WERI-Rb-1 (cell line): ENCODE measurements at places on chromosomes 2 and 18.

- DNase-seq: no peak
These were observed 47.9 kb downstream of the FRZB start for GRCh38 chr2:182818501-182818900.

DNA sequence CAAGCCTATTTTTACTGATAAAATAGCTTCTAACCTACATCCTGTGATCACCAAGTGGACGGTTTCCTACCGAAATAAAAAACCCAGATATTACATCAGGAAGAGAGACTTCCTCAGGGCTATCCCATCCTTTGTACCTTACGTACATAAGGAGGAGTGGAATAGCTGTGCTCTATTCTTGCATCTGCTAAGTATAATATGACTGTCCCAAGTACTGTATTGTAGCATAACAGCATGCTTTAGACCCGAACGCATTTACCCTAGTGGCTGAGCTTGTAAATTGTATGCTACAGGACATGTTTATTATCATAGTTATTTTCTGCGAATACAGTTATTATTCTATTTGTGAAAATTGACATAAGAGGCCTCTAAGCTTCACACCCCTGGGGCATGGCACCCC, 302.4 kb downstream of the CLIP4 start:
- no peak for DNase-seq

DNA sequence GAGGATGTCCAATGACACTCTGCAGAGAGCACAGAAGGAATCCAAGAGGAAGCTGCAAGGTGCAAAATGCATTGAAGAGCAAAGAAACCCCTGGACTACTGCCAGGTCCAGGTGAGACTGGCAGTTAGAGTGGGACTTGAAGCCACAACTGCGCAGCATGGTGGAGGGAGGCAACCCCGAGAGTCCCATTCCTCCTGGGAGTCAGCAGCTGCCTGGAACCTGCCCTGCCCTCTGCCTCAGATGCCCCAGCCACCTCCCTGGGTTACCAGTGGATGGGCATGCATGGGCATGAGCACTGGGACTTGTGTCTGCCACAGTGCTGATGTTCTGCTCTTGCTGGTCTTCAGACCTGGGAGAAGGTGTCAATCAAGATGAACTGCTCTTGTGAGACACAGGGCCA, 43.2 kb downstream of the ANKMY1 start:
- DNase-seq: no peak

DNA sequence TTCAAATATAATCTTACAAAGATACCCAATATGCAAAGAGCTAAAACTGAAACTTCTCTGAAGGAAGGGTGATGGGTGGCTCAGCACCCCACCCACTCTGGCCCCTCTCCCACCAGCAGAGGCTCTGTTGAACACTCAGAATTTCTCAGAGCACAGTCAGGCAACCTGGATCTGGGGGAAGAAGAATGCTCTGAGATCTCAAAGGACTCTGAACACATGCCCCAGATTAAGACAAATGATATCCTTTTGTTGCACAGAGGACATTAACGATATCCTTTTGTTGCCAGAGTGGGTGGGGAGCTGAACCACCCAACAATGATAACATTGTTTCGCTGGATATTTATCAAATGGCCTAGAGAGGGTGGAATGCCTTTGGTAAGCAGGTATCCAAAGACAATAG, 104.8 kb downstream of the LBH start:
- DNase-seq: no peak

DNA sequence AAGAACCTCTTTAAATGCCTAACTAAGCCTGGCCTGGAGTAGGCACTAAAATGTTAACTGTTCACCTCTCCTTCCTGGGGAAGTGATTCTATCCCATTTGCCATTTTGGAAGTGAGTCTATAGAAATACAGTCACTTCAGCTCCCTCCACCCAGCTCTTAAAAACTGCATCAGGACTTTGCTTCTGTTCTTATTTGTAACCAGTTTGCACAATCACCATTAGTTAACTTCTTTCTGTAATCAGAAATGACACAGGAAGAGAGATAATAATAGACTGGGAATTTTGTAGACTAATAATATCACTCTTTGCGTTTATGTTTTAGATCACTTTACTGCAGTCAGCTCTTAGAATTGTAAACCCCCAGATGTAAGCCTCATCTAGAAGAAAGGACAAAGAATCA, 16.0 kb upstream of the MARCO start:
- DNase-seq: no peak

GRCh38 chr2:69184224-69184623, 171.2 kb downstream of the ANTXR1 start:
- DNase-seq: no peak

GRCh38 chr2:199624958-199625357, 167.2 kb upstream of the SATB2 start:
- DNase-seq: no peak
